Sigmoid colon (tissue), 7 donors: ENCODE measurements at places on chromosomes 3 and 15.

- DNase-seq, result no peak
These were observed 120.1 kb downstream of the OXNAD1 start for GRCh38 chr3:16385151-16385550.

DNA sequence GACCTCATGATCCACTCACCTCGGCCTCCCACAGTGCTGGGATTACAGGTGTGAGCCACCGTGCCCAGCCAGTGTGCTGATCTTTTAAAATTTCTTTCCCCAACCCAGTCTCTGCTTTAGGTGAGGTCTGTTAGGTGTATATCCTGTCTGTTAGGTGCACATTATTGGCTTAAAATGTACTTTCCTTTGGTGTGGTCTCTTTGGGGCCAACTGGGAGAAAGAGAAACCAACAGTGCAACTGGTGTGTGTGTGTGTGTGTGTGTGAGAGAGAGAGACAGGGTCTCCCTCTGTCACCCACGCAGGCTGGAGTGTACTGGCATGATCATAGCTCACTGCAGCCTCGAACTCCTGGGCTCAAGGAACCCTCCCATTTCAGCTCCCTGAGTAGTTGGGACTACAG is 50.3 kb upstream of the GNB5 start:
- DNase-seq, result no peak

- peak; percentile 71 for DNase-seq
These were observed 58.5 kb downstream of the DUT start for GRCh38 chr15:48389691-48390143.

DNA sequence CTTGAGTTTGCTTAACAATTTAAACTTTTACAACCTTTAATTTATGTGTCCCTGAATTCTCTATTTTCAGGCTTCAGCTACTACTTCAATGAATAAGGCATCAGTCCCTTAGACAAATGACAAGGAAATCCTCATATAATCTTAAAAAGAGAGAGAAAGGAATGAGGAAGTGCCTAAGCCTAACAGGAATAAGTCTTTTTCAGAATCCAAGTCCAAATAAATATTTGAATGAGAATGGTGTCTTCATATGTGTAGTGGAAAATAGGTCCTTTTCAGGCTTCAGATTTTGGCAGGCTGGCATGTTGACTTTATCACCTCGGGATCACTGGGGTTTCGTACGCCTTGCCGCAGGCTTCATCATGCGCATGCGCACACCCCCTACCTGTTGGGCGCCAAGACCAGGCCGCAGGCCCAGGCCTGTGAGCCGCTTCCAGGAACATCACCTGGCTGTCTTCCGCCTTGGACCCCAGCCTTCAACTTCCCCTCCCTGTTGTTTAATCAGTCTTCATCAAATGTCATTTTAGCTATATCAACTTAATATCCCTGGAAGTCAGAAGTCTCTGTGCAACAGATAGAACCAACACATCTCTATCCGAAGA is 334.5 kb downstream of the SOX2 start:
- no peak for DNase-seq

GRCh38 chr3:180048103-180048502 is 11.4 kb upstream of the PEX5L start:
- DNase-seq, result no peak
